Hippocampal formation (tissue), 2 donors: ENCODE measurements at places on chromosomes 16 and 17.
A peak's percentile ranks its signal among the peaks of the same experiment; 100 is the strongest.

- no peak for DNase-seq
These were observed 273.0 kb upstream of the IRX5 start for GRCh38 chr16:54657709-54658102.

DNA sequence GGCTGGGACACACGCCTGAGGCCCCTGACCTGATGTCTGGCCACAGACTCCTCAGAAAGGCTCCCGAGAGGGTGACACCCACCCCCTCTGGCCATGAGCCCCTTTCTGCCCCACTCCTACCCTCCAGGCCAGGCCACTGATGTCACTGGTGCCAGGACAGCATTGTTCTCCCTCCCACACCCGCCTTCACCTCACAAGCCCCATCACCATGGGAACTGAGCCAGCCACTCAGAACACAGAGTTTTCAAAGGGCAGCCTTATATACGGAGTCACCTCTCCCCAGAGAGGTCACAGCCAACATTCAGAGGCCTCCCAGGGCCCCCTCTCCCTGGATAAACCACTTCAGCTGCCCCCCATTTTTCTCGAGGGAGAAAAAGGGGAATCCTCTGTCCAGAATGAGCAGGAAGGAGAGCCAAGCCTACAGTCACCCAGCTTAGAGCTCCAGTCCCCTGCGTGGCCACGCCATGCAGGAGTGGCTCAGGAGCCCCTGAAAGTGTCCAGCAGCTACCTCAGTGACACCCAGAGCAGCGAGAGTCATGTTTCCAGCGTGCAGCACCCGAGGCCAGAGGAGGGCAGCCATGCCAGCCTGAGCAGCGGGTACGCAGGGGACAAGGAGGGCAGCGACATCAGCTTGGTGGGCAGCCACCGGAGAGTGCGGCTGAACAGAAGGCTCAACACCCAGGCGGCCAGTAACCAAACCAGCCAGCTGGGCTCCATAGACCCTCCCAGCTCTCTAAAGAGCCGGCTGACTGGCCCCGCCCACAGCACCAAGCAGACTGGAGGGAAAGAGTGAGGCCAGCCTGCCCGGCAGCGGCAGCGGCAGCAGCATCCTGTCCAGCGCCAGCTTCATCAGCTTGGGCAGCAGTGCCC, at the start of gene C16orf82:
C16orf82 (plus strand) TSS at position 260 of the 870 bp plus-strand sequence.
- no peak for DNase-seq

DNA sequence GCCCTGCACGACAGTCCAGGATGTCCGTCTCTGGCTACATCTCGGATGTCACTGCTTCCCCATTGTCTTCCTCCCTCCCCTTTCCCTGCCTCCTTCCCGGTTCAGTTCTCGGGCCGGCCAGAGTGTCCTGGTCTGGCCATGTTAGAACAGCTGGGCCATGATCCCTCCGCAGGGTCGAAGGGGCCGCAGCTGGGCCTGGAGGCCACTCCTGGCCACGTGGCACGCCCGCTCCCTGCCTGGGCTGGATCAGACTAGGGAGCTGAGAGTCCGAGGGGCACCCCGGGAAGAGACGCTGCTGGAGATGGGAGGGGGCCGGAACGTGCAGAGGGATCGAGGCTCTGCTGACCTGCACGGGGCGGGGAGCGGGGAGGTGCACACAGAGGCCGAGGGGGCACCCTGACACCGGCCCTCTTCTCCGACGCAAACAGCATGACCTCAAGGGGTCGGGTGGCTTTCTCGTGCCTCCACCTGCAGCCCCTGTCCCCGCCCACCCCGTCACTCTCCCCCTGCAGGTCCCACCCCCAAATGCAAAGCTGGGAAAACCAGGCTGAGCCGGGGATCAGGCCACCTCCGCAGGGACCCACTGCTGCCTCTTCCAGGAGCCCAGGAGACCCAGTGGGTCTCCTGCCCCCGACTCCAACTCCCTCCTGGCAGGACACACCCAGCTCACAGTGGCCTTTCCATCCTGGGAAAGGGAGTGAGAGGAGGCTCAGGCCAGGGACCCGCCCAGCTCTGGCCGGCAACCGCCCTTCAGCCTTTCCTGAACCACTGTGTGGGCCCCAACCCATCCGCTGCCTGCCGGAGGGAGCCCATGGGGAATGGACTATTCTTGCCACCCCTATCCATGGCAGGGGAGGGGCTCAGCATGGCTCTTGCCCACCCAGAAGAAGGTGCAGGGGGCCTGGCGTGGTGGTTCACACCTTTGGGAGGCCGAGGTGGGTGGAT, 38.5 kb downstream of the CTU2 start:
- no peak for DNase-seq

DNA sequence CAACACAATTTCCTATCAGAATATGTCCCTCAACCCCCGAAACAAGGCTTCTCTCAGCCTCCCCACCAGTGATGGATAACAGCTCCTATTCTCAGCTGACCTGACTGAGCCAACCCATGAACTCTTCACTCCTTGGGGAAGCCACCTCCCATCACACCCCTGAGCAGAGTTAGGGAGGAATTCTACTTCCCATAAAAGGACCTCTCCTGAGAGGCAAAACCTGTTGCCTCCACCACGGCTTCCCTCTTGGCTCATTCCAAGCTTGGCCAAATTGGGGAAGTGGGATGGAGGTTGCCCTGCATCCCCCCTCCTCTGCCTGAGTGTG, 5.7 kb upstream of the RASL10B start:
- no peak for DNase-seq

GRCh38 chr16:81482329-81483063, 37.9 kb downstream of the CMIP start:
- DNase-seq: no peak

GRCh38 chr16:81668243-81669097, 110.6 kb upstream of the PLCG2 start:
- no peak for DNase-seq

DNA sequence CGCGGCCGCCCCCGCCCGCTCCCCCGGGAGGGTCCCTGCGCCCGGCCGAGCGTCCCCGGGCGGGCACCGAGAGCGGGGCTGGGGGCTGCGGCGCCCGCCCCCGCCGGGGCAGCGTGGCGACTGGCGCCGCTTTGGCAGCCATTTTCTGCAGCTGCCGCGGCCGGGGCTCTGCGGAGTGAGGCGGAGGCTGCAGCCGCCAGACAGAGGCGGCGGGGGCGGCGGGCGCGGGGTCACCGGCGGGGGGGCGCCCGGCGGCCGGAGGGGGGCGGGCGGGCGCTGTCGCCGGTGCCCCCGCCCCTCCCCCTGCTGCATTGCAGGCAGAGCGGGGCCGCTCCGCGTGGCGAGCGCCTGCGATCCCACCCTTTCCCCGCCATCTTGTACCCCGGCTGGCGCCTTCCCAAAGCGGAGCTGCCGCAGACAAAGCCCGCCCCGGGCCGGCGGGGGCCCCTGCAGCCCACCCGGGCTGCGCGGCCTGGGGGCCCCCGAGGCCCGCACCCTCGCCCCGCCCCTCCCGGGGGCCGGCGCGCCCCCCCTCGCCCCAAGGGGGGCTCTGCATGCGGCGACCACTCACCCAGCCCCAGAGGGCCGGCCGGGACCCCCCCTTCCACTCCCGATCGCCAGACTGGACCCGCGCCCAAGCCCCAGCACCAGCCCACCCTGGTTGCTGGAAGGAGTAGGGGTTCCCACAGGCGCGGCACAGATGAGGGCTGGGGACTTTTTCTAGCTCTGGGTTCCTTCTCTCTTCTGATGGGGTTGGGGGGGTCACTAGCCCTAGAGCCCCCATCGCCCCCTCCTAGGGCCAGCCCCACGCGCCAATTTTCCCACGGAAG, 16.6 kb upstream of the CBX8 start:
- DNase-seq: no peak

DNA sequence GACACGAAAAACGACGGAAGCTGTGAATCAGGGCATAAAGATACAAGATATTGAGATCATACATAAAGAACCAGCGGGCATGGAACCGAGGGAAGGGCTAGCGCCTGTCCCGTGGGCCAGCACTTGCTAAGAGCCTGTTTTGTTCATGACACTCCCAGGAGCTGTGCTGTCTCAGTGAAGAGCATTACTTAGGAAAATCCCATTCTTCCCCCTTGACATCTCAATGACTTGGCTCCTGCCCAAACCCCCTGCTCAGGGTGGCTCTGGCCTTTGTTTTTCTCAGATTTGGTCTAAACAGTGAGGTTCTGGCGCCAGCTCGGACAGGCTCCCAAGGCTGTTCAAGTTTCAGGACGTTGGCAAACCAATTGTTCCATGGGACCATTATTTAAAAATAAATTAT, 79.1 kb upstream of the SEC14L1 start:
- no peak for DNase-seq

DNA sequence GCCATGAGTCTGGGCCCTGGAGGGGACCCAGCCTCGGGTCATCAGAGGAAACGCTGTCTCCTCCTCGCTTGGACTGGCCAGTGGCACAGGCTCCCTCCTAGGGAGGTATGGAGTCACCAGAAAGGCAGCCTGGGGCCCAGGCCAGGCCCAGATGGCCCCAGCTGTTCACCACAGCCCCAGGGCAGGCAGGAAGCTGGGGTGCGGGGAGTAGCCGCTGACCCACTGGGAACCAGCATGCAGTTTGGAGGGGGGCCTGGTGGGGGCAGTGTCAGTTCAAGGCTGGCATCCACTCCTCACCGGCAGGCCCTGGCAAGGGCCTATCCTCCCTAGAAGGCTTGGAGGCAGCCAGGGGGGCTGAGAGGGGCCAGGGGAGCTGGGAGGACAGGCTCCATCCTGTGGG, 48.8 kb downstream of the SDK2 start:
- DNase-seq: no peak

DNA sequence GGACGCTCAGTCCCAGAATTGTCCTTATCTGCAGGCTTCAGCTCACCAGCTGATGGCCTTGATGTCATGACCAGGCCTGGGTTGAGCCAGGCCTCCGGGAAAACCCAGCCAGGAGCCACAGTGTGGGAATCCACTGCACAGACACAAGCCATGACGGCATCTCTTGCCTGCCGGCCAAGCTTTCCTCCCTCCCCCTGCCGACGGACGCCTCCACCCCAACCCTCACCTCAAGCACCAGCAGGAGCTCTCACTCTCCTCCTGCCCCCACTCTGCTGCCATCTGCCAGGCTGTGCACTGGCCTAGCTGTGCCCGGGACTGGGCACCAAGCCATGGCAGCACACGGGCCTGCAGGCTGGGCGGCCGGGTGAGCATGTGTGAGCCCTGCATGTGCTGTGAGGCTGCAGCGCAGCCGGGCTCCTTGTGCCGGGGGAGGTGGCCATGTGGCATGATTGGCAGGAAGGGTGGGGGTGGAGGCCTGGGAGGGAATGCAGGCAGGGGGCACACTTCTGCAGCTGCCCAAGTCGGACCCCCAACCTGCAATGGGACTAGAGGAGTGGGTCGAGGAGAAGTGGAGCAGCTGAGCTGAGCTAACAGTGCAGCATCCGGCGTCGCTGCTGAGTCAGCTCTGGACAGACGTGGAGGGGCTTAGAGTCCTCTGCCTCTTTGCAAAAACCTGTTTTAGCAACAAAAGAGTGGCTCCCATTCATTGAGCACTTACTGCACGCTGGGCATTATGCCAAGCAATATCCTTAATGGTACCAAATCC, 268.5 kb downstream of the CBLN1 start:
- peak; percentile 36 for DNase-seq

DNA sequence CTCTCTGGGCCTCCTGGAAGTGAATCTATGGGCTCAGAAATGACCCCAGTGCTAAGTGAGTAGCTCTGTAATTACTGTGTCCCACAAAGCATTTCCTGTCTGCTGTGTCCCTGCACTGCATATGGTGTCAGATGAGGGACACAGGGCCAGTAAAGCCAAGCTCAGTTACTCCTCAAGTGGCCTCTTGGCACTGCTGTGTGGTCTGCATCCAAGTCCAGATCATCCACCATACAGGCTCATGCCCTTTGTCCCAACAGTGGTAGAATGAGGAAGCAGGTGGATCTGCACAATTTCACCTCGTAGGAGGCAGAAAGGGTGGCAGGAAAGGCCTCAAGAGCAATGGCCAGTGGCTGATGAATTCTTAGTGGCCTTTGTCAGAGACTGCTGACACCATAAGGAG, 146.8 kb downstream of the SOX9 start:
- no peak for DNase-seq

DNA sequence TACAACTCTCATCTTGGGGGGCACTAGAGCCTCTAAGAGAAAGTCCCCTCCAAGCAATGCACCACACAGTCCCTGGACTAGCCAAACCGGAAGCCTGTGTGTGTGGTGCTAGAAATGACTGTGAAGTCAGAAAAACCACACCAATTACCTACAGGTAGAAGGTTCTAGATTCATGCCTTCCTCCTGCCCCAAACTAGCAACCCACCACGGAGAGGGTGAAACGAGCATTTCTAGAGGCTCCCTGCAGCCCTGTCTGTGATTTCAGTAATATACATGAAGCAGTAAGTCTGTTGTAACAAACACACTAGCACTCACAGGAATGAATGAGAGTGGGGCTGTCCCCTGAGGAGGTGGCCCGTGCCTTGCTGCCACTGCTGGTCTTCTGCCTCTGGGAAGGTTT, 13.6 kb downstream of the ZFHX3 start:
- DNase-seq: no peak

DNA sequence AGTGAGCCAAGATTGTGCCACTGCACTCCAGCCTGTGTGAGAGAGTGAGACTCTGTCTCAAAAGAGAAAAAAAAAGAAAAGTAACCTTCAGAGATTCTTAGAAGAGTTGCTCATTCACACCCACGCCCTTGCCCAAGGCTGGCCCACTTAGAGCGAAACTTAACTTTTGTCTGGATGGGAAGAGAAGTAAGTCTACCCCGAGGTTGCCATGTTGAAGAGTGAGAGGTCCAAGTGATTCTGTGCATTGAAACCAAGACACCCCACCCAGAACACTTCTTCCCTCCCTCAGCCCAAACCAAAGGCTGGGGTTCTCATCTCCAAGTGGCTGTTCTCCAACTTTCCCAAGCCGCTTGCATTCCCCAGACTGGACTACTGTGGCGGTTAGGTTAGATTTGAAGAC, 2.4 kb upstream of the CISD3 start:
- no peak for DNase-seq

GRCh38 chr16:68231384-68232136, 4.4 kb downstream of the ESRP2 start:
- DNase-seq: no peak

DNA sequence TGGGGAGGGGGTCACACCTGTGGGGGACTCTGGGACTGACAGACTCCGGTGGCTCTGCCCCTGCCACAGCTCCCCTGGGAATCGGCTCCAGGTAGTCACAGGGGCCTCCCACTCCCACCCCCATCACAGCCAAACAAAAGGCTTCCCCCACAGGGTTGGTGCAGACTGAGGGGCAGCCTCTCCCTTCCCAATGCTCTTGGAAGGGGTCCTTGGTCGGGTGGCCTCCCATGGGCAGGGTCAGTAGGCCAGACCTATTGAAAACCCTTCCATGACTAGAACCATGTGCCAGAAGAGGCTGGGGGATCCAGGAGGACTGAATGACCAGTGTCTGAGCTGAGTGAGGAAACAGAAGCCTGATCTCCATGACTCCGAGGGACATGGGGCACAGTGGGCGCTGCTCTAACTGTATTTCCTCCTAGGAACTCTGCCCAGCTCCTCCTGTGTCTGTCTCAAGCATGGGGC, 28.6 kb downstream of the TK2 start:
- no peak for DNase-seq

DNA sequence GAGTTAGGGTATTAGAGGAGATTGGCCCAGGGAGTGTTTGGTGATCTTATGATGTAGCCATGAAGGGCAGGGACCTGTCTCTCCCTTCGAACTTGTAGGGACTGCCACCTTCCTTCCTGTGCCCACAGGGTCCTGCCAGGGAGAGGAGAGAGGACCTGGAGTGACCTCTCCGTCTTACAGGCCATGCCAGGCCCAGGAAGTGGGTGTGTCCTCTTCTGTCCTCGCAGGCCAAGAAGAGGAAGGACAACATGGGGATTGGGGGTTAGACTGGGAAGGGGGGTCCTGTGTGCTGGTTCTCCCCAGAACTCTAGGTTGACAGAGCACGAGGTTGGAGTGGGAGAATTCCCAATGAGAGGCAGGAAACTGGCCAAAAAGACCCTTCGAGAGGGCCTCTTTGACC, 43.4 kb upstream of the TAC4 start:
- DNase-seq: no peak

- no peak for DNase-seq
These were observed 6.6 kb upstream of the STAT3 start for GRCh38 chr17:42394838-42395237.
